ENCODE measurements at places on chromosomes 12 and 14. TPM values are rescaled to one million over a fixed set of nuclear protein-coding genes. Genes with fewer than 3 reads are reported as not detected.

Gene GUCY2C
- not detected for total RNA-seq

Gene REC8
- total RNA-seq, result 1.8 TPM

Gene COX14
- total RNA-seq, result 39.0 TPM

Gene CDH24
- 5.6 TPM for total RNA-seq

Gene IL22
- not detected for total RNA-seq

Gene IL23A
- total RNA-seq, result not detected

Gene RCOR1
- 11.4 TPM for total RNA-seq

Gene MDP1
- total RNA-seq, result 22.1 TPM

Gene ST8SIA1
- 5.9 TPM for total RNA-seq

Gene LRRC23
- total RNA-seq, result 14.9 TPM

Gene CD163
- 0.26 TPM for total RNA-seq

Gene VSX2
- not detected for total RNA-seq

Gene IGF1
- 1.3 TPM for total RNA-seq

Gene RPL10L
- not detected for total RNA-seq

Gene MANSC4
- 0.17 TPM for total RNA-seq

Gene TAS2R42
- not detected for total RNA-seq

Gene TMEM19
- 21.6 TPM for total RNA-seq

Gene CDK17
- 59.3 TPM for total RNA-seq

Gene BIN2
- not detected for total RNA-seq

Gene DTX3
- 16.4 TPM for total RNA-seq

Gene LALBA
- not detected for total RNA-seq

Gene EGLN3
- 1.8 TPM for total RNA-seq

Gene TRPV4
- total RNA-seq, result 0.51 TPM

Gene KRT6C
- total RNA-seq, result not detected

Gene TMEM233
- under 0.01 TPM for total RNA-seq

Gene ITGB7
- 0.50 TPM for total RNA-seq

Gene GALNT8
- under 0.01 TPM for total RNA-seq

Gene NOXRED1
- total RNA-seq, result 0.26 TPM

Gene C12orf56
- 0.77 TPM for total RNA-seq

Gene FAM181A
- not detected for total RNA-seq

Gene HECTD1
- total RNA-seq, result 534 TPM

Gene ASIC1
- 1.8 TPM for total RNA-seq

Gene ESYT1
- 261 TPM for total RNA-seq

Gene GARIN6
- total RNA-seq, result not detected

Gene GRIP1
- 0.26 TPM for total RNA-seq

Gene KCNC2
- not detected for total RNA-seq

Gene PZP
- not detected for total RNA-seq

Gene HHIPL1
- 9.9 TPM for total RNA-seq

Gene SIX6
- not detected for total RNA-seq

Gene IRAK3
- total RNA-seq, result 7.4 TPM

Gene EML1
- total RNA-seq, result 36.2 TPM

Gene TIMELESS
- 5.9 TPM for total RNA-seq

Gene FAM90A1
- 0.33 TPM for total RNA-seq

Gene OR10AD1
- total RNA-seq, result not detected

Gene CLEC9A
- not detected for total RNA-seq

Gene TPPP2
- not detected for total RNA-seq
